SJSA1 (cell line): ENCODE measurements at places on chromosomes 4 and X. TPM values are rescaled to one million over a fixed set of nuclear protein-coding genes. Genes with fewer than 3 reads are reported as not detected.

DNA sequence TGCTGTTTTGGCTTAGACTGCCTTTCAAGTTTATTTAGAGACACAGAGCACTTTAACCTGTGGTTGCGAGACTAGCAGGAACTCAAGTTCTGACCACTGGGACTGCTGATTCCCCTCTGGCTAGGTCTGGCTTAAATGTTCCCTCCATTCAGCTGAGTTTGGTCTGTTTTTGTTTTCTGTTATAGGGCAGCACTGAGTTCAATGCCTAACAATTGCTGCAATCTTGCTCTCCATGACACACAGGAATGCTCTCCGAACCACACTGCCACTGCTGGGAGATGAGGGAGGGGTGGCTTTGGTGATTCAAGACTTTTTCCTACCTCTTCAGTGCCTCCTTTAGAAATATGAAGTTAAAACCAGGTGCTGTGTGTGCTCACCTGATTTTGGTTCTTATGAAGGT lies 106.3 kb upstream of the EOLA2 start:
- H3K4me1 ChIP-seq, result peaks cover 11% of the 10 kb centered on the region
- H3K27ac ChIP-seq, result no peak overlapping the region
- DNase-seq, result no peak
- H3K36me3 ChIP-seq, result no peaks in the 10 kb centered on the region

GRCh38 chr4:45100956-45101818 lies 374.8 kb upstream of the GNPDA2 start:
- H3K27ac ChIP-seq, result no peak overlapping the region
- H3K27me3 ChIP-seq, result no peaks in the 10 kb centered on the region
- H3K4me3 ChIP-seq, result no peak overlapping the region
- H3K4me1 ChIP-seq, result no peaks in the 10 kb centered on the region
- no peaks in the 10 kb centered on the region for H3K36me3 ChIP-seq
- no peak for DNase-seq

- peaks cover 21% of the 10 kb centered on the region for H3K4me1 ChIP-seq
- no peak overlapping the region for H3K4me3 ChIP-seq
- DNase-seq, result no peak
- H3K36me3 ChIP-seq, result peaks cover 73% of the 10 kb centered on the region
- H3K27ac ChIP-seq, result no peak overlapping the region
Observed at GRCh38 chr4:76952656-76953582, 3.4 kb downstream of the SEPTIN11 start.

DNA sequence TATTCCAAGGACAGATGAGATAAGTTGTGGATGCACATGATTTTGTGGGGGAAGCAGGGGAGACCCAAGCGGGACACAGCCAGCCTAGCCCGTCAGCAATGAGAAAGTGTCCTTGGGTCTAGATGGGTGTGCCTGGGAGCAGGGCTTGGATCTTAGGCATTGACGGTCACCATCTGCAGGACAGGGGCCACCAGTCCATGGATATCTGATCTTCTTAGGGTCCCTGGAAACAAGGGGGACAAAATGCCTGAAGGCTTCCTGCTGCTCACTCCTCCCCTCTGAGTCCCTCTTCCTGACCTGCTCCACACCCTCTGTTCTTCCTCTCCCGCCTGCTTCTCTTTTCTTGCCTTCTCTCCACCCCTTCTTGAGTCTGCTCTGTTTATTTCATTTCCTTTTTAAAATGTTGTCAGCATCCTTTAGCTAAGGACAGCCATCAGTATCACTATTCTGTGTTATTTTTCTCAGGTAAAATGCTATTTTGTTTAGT lies 298.4 kb downstream of the RAPGEF2 start:
- peak overlapping the region; percentile 90 for H3K27ac ChIP-seq
- H3K36me3 ChIP-seq, result no peaks in the 10 kb centered on the region
- H3K4me3 ChIP-seq, result no peak overlapping the region

IDH3G gene
- 51.0 and 80.1 TPM in 2 replicates for total RNA-seq

DNA sequence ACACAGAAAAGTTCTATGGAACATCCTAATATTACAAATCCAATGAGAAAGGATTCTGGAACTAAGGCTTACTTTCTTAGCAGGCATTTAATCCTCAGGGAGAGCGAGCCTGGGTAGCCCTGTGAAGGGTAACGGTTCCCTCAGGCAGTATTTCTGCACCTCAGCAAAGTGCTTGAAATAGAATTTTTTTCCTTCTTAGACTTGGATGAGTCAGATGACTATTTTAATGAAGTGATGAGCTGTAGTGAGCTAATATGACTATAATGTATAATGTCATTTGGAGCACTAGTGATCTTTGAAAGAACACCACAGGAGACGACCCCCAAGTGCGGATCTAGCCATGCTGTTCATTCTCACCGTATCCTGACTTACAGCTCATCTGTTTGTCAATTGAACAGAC lies 493.0 kb upstream of the FAM241A start:
- no peak for DNase-seq
- no peak overlapping the region for H3K4me3 ChIP-seq
- H3K27me3 ChIP-seq, result peaks cover 8% of the 10 kb centered on the region
- no peaks in the 10 kb centered on the region for H3K36me3 ChIP-seq

DNA sequence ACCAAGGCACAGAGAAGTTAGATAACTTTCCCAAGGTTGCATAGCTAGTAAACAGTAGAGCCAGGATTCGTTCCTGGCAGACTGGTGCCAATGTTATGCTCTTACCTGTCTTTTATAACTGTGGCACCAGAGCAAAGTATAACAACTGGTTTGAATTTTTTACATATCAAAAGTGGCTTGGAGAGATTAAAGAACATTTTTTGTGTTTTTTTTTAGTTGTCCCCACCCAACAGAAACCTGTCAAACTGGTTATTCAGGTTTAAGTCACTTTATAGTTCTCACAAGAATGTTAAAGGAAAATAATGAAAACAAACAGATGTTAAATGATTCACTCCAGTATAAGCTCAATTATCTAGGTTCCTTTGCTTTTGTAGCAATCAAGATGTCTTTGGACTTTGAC lies 15.6 kb upstream of the FAM47E start:
- no peak overlapping the region for H3K4me3 ChIP-seq
- H3K4me1 ChIP-seq, result no peaks in the 10 kb centered on the region
- no peak for DNase-seq
- no peak overlapping the region for H3K27ac ChIP-seq
- H3K36me3 ChIP-seq, result no peaks in the 10 kb centered on the region

GRCh38 chr4:89173336-89174090 lies 62.2 kb downstream of the TIGD2 start:
- no peaks in the 10 kb centered on the region for H3K4me1 ChIP-seq
- H3K27ac ChIP-seq, result no peak overlapping the region
- H3K27me3 ChIP-seq, result no peaks in the 10 kb centered on the region
- no peaks in the 10 kb centered on the region for H3K36me3 ChIP-seq
- no peak overlapping the region for H3K4me3 ChIP-seq

DNA sequence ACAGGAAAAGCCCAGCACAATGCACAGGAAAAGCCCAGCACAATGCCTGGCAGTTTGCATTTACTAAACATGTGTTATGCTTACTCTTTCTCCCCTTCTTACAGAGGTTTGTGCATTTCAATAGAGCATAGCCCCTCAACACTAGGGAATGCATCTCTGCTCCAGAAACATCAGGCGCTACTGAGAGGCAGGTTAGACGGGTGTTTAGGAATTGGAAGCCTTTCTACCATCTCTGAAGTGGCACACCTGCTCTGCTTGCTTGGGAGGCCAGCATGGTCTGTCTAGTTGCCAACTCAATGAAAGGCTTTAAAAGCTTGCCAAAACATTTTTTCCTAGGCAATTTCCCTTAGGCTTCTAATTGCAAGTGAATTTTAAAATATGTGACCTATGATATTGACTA lies 55.7 kb downstream of the GRID2 start:
- no peaks in the 10 kb centered on the region for H3K4me1 ChIP-seq
- H3K4me3 ChIP-seq, result no peak overlapping the region
- DNase-seq, result no peak

LANCL3 gene
- 0.03 TPM in 1 of 2 replicates, not detected in the other for total RNA-seq

MED14 gene
- total RNA-seq, result 9.0 and 18.9 TPM in 2 replicates

DNA sequence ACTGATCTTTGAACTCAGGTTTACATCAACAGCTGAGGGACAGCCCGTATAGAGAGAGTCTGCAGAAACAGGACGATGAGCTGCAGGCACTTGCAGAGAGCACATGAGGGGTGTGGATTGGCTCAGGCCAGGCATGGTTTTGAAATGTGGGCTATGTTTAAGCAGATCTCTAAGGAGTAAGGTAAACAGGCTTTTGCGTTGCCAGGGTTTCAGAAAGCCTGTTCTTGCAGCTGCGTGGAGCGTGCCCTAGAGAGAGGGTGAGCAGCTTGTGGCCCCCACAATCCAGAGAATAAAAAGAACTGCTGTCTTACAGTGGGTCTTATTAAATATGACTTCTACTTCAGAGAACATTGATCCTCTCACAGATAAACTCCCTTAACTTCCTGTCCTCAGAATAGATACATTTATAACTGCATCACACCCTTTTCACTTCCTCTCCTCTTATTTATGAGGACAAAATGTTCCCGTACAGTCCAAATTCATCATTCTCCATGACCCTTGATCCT lies 64.1 kb downstream of the TMA16 start:
- no peaks in the 10 kb centered on the region for H3K4me1 ChIP-seq
- H3K36me3 ChIP-seq, result no peaks in the 10 kb centered on the region

- H3K27ac ChIP-seq, result no peak overlapping the region
- H3K4me1 ChIP-seq, result no peaks in the 10 kb centered on the region
Observed at GRCh38 chrX:129769467-129770154, 10.1 kb upstream of the SASH3 start.

GRCh38 chr4:84235126-84235944 lies 263.8 kb downstream of the NKX6-1 start:
- no peak overlapping the region for H3K27ac ChIP-seq
- no peaks in the 10 kb centered on the region for H3K4me1 ChIP-seq
- no peaks in the 10 kb centered on the region for H3K36me3 ChIP-seq
- H3K27me3 ChIP-seq, result no peaks in the 10 kb centered on the region
- no peak overlapping the region for H3K4me3 ChIP-seq

DNA sequence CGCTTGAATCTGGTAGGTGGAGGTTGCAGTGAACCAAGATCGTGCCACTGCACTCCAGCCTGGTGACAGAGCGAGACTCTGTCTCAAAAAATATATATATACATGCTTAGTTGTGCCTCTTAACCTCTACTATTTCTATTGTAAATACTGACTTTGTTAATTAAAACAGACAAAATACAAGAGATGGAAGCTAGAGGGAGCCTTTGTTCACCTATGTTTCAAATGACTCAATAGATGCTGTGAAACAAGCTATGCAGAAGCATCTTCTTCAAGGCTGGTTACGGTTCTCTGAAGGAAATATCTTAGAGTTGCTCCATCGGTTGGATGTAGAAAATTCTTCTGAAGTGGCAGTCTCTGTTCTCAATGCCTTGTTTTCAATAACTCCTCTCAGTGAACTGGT lies 6.2 kb downstream of the NCAPG start:
- DNase-seq, result no peak
- H3K27ac ChIP-seq, result no peak overlapping the region
- peaks cover 38% of the 10 kb centered on the region for H3K36me3 ChIP-seq
- H3K4me1 ChIP-seq, result no peaks in the 10 kb centered on the region
- H3K27me3 ChIP-seq, result no peaks in the 10 kb centered on the region
- no peak overlapping the region for H3K4me3 ChIP-seq

DNA sequence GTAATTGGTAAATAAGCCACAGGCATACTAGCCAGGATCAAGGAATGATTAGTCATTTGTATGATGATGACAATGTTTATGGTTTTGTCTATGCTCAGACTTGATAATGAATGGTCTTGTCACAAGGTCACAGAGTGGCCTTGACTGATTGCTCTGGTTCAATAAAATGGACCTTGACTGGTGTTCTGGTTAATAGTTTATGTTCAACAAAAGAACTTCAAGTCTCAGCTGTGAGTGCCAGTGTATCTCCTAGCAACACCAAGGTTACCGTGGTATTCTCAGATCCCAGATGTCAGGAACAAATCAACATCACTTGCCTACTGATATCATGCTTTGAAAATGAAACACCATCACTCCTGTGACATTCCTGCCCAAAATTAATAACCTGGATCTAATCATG lies 16.3 kb upstream of the LRAT start:
- no peak for DNase-seq
- no peak overlapping the region for H3K4me3 ChIP-seq
- no peaks in the 10 kb centered on the region for H3K27me3 ChIP-seq
